ENCODE measurements at places on chromosomes 2 and 18.

DNA sequence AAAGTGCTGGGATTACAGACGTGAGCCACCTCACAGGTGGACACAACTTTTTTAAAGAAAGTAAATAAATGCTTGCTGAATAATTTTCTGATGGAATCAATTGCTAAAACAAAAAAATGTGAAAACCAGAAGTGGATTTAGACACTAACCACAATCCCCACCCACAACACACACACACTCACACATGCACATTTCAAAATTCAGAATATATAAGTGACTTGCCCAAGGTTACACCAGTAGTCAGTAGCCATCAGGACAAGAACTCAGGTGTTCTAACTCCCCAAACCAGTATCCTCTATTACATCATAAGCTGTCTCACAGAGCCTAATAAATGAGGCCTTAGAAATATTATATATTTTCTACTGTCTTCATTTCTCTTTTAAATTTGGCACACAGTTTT, 1923.6 kb upstream of the PIK3C3 start:
- DNase-seq: no peak

DNA sequence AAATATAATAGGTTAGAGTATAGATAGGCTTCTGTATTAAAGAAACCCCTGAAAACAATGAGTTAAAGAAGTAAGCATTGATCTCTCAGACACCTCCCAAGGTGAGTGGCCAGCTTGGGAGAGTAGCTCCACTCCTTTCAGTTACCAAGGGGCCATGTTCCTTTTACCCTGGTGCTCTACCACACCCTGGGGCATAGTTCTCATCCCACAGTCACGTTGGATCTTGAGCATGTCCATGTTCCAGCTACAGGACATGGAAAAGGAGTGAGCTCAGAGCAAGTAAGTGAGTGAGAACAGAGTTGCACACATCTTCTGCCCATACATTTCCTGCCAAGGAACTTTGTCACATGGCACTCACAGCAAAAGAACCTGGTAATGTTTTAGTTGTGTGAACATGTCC, 325.9 kb upstream of the SLC39A10 start:
- DNase-seq: no peak

GRCh38 chr2:48927355-48927754, 171.8 kb upstream of the LHCGR start:
- DNase-seq: no peak

DNA sequence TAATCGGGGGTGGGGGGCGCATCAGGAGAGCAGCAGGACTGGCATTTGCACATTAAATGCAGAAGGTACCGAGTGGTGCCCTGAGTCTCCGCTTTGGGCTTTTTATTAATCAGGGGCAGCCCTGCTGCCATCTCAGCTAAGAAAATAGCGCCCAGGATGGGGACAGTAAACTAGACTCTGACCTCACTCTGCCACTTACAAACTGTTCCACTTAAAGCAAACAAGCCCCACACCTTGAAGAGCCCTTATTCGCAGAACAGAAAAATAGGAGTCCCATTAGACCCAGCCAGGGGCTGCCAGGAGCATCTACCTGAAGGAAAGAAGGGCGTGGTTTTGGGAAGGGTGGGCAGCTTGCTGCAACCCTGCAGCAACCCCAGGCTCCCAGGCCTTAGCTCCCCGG, 165.3 kb downstream of the TNS1 start:
- no peak for DNase-seq

- no peak for DNase-seq
Measured at GRCh38 chr18:40346146-40346545, 1608.9 kb upstream of the PIK3C3 start.

- no peak for DNase-seq
Measured at GRCh38 chr18:44156126-44156525, 524.6 kb upstream of the SETBP1 start.

- no peak for DNase-seq
Measured at GRCh38 chr18:46278481-46279465, 174.6 kb downstream of the HAUS1 start.

DNA sequence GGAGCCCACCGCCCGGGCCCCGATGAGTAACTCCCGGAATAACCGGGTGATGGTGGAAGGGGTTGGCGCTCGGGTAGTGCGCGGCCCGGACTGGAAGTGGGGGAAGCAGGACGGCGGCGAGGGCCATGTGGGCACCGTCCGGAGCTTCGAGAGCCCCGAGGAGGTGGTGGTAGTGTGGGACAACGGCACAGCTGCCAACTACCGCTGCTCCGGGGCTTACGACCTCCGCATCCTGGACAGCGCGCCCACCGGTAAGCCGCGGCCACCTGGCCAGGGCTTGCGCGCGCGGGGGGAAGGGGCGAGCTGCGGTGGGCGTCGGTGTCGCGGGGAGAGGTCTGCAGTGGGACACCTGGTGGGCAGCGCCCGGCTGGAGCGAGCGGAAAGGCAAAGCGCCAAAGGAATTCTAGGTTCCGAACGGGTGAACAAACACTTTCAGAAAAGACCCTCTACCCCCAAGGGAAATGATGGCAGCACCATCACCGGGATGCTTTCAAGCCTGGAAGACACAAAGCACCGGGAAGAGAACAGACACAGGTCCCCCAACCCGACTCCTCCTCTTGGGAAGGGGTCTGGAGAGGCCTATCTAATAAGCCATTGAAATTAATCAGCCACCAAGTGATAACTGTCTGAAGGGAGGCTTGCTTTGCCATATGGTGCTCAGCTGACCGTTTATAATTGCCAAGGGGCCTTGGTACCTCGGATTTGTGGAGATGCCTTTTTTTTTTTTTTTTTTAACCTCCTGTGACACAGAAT, 1.1 kb downstream of the MIB1 start:
- DNase-seq: peak; percentile 2

GRCh38 chr18:10271481-10271880, 183.0 kb upstream of the APCDD1 start:
- no peak for DNase-seq

DNA sequence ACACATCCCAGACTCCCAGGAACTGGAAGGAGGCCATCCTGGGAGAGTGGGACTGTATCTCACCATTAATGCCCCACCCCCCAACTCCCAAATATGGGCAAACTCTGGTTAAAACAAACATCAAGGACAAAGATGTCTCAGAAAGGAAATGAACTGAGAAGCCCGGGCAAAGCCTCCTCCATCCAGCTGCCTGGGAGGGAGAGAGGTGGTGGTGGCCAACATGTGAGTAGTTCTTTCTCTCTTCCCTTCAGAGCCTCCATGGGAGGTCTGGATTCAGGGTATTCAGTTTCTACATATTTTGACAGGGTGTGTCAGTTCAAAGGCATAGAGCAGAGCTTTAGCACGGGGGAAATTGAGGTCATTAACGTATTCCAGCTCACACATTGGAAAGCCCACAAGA, 57.5 kb downstream of the CXCR4 start:
- DNase-seq: no peak

GRCh38 chr18:34704823-34705222, 5.3 kb upstream of the DTNA start:
- no peak for DNase-seq

DNA sequence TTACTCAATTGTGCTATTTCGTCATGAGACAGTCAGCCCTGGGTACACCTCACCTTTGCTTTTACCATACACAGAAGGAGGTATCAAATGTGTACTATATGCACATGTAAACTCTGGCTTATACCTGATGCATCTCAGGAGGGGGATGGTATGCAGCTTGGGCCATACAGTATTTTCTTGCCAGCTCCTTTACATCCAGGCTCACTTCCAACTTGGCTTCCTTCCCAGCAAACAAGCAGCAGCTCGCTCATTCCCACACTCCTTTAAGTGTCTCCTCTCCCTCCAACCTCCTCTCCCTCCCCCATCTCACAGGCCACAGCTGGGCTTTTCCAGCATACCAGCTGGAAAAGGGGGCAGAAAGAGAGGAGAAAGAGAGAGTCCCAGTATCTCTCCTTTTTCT, 9.6 kb downstream of the MARCHF4 start:
- no peak for DNase-seq

GRCh38 chr18:79528316-79528695, 132.6 kb downstream of the NFATC1 start:
- DNase-seq: no peak

- no peak for DNase-seq
Measured at GRCh38 chr2:8514796-8515758, 166.8 kb upstream of the ID2 start.

GRCh38 chr2:181958726-181959125, 26.9 kb upstream of the PPP1R1C start:
- DNase-seq: no peak

DNA sequence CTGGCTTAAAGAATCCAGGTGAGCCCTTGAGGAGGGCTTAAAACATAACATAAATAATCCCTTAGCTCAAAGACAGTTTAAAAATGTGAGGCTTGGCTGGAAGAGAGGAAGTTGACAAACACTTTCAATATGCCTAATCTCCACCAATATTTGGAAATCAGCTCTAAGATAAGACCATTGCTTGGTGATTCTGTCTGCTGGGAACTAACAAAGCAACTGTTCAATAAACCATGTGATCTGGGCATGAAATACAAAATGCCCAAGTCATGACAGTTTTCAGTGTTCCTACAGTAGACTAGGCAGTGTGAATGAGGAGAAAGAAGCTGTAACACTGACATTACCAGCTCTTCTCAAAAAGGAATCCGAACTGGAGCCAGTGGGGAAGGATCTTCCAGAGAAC, 10.7 kb downstream of the MFF start:
- no peak for DNase-seq

- no peak for DNase-seq
Measured at GRCh38 chr2:145744541-145745386, 1224.8 kb upstream of the ZEB2 start.

- DNase-seq: no peak
Measured at GRCh38 chr18:10872304-10872703, 277.1 kb downstream of the PIEZO2 start.

GRCh38 chr2:71292159-71292558, 39.4 kb upstream of the ZNF638 start:
- no peak for DNase-seq

DNA sequence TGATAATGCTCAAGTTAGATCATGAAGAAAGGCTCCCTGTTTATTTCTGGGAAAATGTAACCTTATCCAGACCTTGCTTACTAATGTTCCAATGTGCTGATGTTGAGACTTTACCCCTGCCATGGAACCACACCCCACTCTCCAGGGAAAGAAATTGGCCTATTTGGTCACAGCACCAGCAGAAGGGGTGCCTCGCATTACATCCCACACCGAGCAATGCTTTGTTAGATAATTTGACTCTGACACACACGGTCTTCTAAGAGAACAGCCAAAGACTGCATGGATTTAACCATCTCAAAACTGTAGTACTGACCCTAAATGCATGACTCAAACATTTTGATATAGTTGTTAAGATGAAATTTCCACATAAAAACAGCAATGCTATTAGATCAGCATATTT, 152.1 kb upstream of the CCDC150 start:
- DNase-seq: no peak

GRCh38 chr18:12879840-12880540, 4.0 kb downstream of the PTPN2 start:
- DNase-seq: no peak

DNA sequence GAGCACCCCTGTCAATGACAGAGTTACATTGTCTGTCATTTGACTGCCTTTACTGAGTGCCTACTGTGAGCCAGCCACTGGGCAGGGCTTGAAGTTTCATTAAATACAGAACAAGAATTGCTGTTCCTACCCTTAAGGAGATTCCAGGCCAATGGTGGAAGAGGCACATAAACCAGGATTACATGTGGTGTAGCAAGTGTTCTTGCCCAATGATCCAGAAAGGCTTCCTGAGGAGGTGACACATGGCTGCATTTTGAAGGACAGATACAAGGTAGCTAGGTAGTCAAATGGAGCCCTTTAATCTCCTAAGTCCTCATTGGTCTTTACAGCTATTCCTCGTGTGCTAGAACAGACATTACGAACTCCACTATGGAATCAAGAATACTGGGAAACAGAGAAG, 312.7 kb downstream of the ETAA1 start:
- no peak for DNase-seq

GRCh38 chr2:77629539-77629938, 107.4 kb upstream of the LRRTM4 start:
- DNase-seq: no peak

DNA sequence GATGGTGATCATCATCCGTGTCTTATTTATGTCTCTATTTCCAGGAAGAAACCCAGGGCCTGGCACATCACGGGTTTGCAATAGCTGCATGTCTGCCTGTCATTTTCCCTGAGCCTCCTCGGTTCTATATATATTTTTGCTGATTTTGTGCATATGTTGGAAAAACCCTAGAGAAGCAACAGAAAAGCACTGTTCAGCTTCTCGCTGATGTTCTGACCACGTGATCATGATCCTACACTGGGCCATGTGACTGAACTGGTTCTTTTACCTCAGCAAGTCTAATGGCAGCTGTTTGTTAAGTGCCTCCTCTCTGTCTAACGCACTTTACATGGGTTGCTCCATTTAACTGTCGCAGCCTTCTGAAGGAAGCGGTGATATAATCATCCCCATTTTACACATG, 71.3 kb downstream of the CMPK2 start:
- DNase-seq: no peak

DNA sequence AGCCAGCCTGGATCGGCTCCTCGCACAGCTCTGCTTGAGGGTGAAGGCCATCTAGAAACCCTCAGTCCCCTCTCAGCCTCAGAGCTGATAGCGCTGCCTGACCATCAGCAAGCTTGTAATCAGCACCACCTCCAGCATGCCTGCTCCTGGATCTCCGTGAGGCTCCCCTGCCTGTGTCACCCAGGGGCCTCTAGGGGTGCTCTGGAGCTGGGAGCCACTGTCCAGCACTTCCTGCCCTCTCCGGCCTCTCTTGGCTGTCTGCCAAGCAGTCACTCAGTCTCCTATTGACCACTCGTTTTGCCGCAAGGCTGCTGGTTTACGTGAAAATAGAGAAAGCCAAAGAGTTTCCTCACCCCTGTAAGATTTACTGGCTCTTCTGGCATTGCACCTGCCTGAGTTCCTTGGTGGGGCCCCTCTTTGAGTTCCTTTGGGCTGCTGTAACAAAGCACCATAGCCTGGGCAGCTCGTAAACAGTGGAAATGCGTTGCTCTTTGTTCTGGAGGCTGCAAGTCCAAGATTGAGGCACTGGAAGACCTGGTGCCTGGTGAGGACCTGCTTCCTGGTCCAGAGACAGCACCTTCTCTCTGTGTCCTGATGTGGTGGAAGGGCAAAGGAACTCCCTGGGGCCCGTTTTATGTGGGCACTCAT, 17.9 kb downstream of the CAPN10 start:
- no peak for DNase-seq

- no peak for DNase-seq
Measured at GRCh38 chr2:96151595-96152303, 6.5 kb upstream of the DUSP2 start.

- no peak for DNase-seq
Measured at GRCh38 chr2:132544006-132544630, 125.9 kb downstream of the LYPD1 start.

DNA sequence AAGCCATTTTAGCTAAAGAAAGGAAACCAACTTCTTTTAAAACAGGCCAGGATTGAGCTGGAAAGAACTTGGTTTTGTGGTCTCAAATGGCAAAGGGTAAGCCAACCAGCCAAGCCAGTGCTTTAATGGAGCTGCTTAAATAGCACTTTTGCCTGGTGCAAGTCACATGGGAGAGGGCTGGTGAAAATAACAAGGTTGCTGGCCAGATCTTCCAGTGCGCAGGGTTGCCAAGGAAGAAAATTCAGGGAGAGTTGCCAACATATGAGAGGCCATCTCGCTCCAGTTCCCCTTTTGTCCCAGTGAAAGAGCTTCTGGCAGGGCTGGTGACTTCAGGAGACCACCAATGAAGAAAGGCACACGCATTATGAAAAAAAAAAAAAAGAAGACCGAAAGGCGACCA, 57.3 kb downstream of the IRS1 start:
- no peak for DNase-seq

Data from activated naive CD4-positive, alpha-beta T cell (primary cell).